ENCODE measurements at places on chromosomes 12 and 14.

DNA sequence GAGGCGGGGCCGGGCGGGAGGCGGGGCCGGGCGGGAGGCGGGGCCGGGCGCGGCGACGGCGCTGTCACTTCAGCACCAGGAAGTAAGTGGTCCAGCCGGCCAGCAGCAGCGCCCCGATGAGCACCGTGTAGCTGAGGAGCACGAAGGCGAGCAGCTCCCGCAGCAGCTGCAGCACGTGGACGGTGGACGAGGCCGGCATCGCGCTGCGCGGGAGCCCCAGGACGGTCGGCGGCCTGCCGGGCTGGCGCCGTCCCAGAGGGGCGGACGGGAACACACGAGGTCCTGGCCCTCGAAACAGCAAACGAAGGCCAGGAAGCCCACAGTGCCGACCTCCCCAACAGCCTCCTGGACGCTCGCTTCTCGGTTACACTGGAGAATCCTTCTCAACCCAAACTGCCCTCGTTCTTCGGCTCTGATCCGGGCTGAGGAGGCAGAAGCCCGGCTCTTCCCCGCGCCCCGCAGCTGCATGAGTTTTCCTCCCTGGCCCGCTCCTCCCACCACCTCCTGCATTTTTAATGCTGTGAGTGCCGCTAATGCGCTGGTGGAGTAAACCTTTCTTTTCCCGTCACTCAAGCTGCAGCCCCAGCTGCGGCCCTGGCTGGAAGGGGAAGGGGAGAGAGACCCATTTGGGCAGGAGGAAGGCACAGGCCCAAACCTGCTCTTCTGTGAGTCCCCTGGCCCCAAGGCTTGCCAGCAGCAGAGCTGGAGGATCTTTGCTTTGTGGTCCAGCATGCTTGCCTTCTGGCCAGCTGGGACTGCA lies 694 bp upstream of the DIABLO start:
- no peak for DNase-seq

DNA sequence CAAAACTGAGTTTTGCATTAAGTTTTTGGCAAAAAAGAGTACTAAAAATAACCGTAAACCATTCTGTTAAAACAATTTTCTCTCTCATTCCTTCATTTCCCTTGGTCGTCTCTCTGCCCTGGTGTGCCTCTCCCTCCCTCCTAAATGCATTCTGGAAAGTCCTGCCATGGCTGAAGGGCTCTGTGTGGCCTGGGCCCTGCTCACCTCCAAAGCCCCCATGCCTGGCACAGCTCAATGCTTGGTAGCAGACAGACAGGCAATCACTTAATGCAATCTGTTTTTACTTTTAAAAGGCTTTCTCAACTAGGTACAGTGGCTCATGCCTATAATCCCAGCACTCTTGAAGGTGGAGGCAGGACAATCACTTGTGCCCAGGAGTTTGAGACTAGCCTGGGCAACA lies 47.8 kb downstream of the CDC42BPB start:
- DNase-seq = no peak

- no peak for DNase-seq
Observed at GRCh38 chr12:4910502-4911315, 1.0 kb downstream of the KCNA1 start.

- no peak for DNase-seq
Observed at GRCh38 chr12:54360717-54361456, 3.4 kb downstream of the GPR84 start.

GRCh38 chr12:112190231-112191025 lies 65.1 kb downstream of the TRAFD1 start:
- DNase-seq = no peak

- DNase-seq = no peak
Observed at GRCh38 chr14:98926801-98927200, 345.2 kb downstream of the BCL11B start.

GRCh38 chr12:46230306-46230705 lies 38.5 kb downstream of the SLC38A1 start:
- no peak for DNase-seq

DNA sequence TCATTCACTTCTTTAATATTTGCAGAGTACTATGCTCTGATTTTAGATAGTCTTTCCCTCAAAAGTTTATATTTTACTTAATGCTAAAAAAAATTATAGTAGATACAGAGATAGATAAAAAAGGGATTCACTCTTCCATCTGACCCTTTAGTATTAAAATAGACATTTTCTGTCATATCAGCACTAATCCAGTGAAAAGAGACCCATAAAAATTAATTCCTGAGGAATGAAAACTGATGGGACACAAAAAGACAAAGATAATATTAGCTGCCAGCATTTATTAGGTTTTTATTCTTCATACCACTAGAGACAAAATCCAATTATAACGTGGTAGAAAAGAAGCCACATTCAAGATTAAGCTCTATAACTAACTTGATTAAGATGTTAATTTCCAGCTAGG lies 45.3 kb downstream of the SOS2 start:
- no peak for DNase-seq

GRCh38 chr14:64800000-64800399 lies 79.7 kb downstream of the SPTB start:
- no peak for DNase-seq

- DNase-seq = no peak
Observed at GRCh38 chr12:131612092-131612755, 98.7 kb upstream of the SFSWAP start.

DNA sequence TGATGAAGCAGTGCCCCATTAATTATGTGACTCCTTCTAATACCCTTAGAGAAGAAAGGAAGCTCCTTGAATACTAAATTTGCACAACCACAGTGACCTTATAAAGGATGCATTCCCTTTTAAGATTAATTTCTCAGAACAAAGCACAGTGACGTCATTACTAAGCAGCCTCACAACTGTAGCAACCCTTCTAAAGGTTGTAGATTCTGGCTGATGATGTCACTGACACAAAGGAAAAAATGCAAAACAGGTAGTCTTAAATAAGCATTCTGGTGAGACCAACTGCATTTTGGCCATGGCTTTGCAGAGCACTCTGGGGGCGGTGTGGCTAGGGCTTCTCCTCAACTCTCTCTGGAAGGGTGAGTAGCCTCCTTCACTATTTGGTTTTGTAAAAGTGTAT lies 38.4 kb upstream of the OR4E1 start:
- peak; percentile 40 for DNase-seq

DNA sequence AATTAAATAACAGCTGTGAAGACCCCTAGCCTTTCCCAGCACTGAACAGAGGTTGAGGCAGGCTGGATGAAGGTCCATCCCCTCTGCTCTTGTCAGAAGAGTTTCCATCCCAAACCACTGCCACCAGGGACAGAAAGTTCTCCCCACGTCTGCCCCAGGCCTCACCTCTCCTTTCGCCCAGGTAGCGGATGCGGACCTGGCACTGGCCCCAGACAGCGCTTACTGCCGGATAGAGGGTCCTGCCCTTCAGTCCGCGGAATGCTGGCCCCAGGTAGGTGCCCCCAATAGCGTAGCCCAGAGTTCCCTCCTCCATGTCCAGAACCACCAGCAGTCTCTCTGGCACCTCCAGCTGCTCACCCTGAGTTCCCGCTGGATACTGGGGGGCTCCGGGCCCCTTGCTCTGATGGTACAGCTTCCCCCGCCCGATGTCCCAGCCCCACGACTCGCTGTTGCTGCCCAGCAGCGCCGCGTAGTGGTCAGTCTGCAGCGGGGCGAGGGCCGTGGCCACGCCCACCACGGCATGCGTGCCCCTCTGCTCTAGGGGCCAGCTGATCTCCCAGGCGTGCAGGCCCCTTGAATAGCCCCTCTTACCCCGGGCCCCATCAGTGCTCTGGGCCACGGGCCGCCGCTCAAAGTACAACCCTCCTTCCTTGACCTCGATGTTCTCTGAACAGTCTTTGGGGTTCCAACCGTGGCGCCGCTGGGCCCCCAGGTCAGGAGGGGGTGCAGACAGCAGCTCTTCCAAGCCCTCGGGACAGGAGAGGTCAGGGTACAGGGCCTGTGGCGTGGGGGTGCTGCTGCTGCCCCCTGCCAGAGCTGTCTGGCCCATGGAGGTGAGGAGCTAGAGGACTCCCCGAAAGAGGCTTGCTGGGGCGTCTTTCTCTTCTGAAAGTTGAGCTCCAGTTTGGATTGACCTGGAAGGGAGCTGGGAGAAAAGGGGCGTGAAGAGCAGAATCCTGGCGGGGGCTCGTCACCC lies 742 bp downstream of the SPSB2 start:
- peak; percentile 74 for DNase-seq

- no peak for DNase-seq
Observed at GRCh38 chr14:95432144-95433093, 84.0 kb downstream of the SYNE3 start.

DNA sequence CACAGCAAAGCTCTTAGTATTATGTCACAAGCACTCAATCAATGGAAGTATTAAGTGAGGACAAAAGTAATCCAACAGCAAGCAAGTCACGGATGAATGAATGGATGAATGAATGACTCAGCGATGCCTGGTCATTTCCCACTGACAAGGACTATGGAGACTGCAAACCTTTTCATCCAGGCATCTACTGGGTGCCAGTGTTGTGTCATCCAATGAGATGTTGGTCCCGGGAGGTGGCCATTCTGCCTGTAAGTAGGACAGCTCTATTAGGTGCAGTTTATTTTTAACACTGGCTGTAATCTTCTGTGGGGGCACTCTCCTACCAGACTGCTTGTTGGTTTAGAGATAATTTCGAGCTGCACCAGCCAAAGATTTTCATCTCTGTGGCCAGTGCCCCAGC lies 39.4 kb downstream of the STAB2 start:
- DNase-seq = no peak

GRCh38 chr12:41983856-41984255 lies 160.8 kb downstream of the GXYLT1 start:
- no peak for DNase-seq

- DNase-seq = no peak
Observed at GRCh38 chr12:15274561-15274967, 47.7 kb upstream of the PTPRO start.

GRCh38 chr12:122951406-122951805 lies 14.9 kb downstream of the ABCB9 start:
- DNase-seq = no peak

GRCh38 chr14:53956427-53957201 lies at the start of gene BMP4:
BMP4 (minus strand) TSS chr14:53956825; CDS start chr14:53952222, 4,603 bp downstream.
- no peak for DNase-seq

DNA sequence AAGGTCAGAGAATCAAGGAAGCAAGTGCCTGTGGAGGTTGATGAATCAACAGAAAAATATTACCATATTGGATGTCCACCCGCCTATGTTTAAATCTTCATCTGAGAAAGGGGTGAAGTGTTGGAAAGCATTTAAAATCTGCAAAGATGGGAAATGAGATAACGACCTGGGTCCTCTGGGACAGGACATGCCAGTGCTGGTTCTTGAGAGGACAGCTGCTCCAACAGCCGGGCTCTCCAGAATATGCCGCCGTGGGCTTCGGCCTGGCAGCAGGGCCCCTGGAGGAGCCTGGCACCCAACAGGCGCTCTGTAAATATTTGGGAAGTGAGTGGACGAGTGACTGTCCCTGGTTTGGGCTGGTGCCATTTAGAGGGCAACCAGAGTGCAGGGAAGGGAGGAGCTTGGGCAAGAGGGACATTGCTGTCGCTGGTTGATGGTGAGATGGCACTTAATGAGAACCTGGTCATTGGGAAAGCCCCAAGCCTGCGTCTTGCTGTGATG lies 129.9 kb downstream of the KCNA5 start:
- no peak for DNase-seq

DNA sequence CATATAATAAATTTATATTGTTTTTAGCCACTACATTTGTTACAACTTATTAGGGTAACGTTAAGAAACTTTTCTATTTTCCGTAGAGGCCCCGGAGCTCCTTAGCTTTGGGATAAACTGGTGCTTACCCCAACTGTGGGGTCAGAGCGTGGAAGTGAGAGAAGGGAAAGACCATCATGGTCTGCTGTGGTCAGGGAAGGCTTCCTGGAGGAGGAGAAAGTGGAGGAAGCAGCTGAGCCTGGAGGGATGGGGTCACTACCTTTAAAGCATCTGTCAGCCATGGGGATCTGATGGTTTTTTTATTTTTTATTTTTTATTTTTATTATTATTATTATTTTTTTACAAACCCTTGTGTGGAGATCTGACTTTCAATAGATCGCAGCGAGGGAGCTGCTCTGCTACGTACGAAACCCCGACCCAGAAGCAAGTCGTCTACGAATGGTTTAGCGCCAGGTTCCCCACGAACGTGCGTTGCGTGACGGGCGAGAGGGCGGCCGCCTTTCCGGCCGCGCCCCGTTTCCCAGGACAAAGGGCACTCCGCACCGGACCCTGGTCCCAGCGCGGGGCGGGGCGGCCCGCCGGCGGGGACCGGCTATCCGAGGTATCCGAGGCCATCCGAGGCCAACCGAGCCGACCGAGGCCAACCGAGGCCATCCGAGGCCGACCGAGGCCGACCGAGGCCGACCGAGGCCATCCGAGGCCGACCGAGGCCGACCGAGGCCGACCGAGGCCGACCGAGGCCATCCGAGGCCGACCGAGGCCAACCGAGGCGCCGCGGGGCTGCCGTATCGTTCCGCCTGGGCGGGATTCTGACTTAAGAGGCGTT lies 1101.2 kb upstream of the TMEM132C start:
- peak; percentile 76 for DNase-seq

DNA sequence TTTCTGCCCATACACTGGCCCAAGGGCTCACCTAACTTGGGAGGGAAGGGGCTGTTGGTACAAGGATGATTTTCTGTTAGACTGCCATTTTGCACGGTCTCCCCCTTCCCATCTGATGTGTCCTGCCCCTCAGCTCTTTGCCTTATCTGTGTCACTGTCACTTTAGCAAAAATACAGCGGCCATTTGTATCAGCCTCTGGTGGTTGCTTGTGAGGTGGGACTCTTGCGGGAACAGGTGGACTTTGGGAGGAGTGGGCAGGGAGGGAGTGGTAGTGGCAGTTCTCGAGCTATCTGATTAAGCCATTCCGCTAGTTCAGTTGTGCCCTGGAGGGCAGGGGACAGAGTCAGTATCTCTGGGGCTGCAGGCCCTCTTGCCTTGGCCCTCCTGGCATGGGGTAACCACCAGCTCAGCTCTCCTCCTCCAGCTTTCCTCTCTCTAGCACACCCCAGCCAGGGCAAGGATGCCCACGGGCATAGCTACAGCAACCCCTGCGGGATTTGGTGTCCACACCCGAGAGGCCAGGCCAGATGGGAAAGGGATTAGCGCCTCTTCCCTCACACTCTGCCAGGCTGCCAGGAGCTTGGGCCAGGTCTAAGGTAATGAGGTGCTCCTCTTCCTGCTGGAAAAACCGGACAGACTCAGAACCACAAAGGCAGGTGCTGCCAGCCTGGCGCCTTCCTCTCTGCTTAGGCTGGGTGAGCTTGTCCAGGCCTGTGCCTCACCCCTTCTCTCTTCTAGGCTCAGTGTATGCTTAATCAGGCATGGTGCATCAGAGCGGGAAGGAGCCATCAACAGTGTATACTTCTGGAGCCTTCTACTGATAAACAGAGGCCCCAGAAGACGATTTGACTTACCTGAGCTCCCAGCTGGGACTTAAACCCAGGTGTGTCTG lies 8.7 kb downstream of the SLC48A1 start:
- DNase-seq = no peak

GRCh38 chr12:115378291-115378690 lies 694.3 kb upstream of the TBX3 start:
- DNase-seq = no peak

- no peak for DNase-seq
Observed at GRCh38 chr12:26331960-26332359, 136.6 kb downstream of the SSPN start.

- DNase-seq = peak; percentile 83
Observed at GRCh38 chr12:25051656-25052195, 102.8 kb upstream of the BCAT1 start.
